HS-5 (cell line): ENCODE measurements at places on chromosomes 7 and 10.

- peak; percentile 57 for DNase-seq
These were observed at the start of gene JAKMIP3 for GRCh38 chr10:132065491-132066105. JAKMIP3 (plus strand) TSS chr10:132065946; CDS start chr10:132104809, 38,863 bp downstream.

GRCh38 chr7:98049034-98049433 is 57.6 kb upstream of the LMTK2 start:
- DNase-seq: no peak

GRCh38 chr7:100465702-100466311 is 1.7 kb upstream of the SPACDR start:
- no peak for DNase-seq

DNA sequence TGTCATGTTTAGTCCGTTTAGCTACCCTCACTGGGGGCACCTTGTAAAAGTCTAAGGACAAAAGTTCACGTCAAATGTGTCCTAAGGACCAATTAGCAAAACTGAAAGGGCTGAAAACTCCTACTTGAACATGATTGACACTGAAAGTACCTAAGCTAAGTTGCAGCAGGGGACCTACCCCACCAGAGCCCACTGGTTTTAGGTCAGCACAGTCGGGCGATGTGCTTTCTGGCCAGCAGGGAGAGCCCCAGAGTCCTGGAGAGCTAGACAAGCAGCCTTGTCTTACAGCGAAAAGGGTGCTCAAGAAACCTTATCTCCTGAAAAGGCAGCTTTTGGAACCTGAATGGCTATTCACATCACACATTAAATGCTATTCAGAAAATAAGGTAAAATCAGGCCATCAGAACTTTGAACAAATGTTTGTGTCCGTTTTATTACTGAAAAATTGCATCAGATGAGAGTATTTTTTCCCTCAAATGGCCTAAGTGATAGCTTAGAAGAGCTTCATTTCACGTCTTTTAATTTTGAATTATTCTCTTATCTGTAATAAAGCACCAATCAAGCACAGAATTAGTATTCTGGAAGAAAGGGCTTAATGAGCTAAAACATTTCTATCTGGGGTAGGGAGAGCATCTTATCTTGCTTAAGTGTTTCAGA is 52.2 kb upstream of the MKI67 start:
- DNase-seq: no peak

GRCh38 chr10:34538281-34538829 is 276.7 kb downstream of the PARD3 start:
- no peak for DNase-seq

- DNase-seq: no peak
These were observed 666 bp upstream of the MAP3K8 start for GRCh38 chr10:30433306-30433729.

DNA sequence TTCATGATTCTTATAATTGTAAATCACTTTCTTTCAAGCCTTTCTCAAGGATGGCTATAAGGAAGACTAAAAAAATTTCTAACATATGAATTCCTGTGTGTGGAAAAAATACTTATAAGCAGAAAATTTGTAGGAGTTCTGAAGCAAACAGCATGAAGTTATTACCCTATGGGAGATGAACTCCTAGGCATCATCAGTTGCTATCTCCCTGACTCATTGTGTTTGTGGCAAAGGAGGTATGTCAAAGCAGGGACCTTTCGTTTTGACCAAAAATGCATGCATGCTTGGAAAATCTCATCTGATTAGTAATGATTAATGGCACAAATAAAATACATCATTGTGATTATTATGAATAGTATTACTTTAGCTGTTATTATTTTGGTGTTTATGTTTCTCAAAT is 59.4 kb downstream of the CALCR start:
- no peak for DNase-seq

GRCh38 chr10:122546242-122546641 is 14.3 kb upstream of the DMBT1 start:
- DNase-seq: no peak

DNA sequence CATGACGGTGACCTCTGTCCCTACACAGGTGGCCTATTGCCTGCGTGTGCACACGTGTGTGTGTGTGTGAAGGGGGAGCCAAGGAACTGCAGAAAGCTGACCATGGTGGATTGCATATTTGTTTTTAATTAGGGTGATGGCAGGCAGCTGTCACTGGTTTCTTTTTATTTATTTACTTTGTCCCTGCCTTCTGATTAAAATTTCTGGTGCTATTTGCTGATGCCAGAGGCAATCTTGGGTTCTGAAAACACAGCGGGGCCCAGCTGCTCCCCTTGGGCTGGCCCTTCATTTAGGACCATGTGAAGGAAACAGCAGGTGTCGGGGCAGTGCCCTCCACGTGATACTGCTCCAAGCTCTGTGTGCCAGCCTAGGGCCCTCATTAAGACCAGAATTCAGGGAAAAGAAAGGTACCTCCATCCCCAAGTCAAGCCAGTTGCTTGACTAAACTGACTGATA is 71.3 kb upstream of the PODXL start:
- no peak for DNase-seq

DNA sequence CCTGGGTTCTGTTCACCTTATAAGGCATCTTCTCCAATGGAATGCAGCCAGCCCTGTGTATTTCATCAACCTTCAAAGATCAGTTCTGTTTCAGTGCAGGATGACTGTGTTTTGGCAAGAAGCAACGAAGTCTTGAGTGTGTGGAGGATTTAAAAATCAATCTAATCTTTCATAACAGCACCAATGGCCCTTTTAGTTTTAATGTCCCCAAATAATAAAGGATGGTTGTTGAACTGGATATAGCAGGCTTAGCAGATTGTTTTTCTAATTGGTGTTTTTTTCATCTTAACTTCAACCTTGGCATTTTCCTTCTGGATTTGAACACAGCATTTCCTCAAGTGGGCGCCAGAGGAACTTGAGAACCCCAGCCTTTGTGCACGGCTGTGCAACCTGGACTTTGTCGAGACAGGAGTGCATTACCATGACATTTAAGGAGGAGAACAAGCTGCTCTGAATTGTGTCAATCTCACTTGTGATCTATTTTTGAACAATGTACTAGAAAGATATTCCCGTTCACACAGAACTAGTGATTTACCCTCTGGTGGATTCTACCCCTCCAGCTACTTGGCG is 313.3 kb upstream of the AKR1E2 start:
- DNase-seq: no peak

DNA sequence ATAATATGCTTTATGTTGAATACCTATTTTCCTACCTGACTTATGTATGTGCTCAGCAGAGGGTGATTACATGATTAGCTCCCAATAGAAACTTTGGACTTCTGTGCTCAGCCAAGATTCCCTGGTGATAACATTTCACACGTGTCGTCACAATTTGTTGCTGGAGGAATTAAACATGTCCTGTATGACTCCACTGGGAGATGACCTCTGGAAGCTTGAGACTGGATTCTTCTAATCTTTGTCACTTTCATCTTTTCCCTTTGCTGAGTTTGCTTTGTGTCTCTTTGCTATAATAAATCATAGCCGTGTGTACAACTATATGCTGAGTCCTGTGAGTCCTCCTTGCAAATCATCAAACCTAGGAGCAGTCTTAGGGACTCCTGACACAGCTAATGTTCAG is 120.9 kb upstream of the LRRTM3 start:
- DNase-seq: no peak

GRCh38 chr10:11210211-11210922 is 192.7 kb downstream of the CELF2 start:
- no peak for DNase-seq

GRCh38 chr7:91915401-91916050 is 25.1 kb upstream of the AKAP9 start:
- no peak for DNase-seq

DNA sequence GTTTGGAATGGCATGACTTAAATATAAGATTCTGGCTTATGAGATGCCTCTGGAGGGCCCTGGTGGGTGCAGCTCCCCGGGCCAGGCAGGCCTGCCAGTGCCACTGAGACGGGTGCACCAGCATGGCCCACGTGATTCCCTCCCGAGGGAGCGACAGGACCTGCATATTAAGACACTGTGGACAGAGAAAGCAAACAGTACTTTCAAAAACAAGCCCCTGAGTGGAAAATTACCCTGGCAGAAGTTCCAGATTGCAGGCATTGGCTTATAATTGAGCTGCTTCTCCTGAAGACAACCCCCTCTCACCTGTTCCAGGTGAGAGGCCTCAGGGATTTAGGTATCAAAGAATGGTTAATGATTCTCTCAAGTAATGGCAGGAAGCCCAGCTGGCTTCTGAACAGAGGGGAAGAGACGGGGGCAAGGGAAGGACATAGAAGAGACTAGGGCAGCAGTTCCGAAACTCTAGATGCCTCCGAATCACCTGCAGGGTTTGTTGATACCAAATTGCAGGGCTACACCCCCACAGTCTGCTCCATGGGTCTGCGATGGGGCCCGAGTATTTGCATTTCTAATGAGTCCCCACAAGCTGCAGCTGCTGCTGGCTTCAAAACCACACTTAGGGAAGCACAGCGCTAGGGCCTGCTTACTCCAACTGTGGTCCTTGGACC is 66.0 kb upstream of the DOCK1 start:
- DNase-seq: no peak

GRCh38 chr10:118107040-118107439 is 60.3 kb upstream of the RAB11FIP2 start:
- no peak for DNase-seq

DNA sequence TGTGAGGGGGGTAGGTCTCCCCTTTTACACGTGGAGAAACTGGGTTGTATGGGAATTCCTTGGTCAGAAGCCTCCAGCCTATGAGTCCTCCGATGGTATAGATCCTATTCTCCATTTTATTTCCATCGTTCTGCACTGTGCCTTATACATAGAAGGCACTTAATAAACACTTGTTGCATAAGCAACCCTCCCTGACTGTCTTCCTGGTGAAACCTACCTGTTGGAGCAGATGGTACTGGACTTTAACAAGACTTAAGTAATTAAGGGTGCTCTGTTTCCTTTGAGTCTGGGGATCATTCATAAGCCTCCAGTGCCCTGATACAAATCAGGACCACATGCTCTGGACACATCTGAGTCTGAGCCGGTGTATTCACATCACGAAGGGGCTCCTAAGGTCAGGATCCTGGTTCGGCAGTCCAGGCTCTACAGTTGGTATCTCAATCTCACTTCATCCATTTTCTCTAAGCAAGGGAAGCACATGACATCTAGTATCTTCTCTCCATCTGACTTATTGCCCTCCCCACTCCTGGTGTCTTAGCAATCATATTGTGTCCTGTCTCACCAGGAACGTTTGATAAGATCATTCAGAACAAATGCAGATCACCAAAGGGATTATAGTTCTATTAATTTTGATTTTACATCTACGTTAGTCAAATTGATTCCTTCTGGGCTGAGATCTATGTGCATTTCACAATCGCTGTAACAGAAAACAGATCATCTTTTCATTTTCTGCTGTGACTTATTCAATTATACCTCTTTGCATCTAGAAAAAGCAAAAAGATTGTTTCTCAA is 22.8 kb upstream of the EZH2 start:
- no peak for DNase-seq

DNA sequence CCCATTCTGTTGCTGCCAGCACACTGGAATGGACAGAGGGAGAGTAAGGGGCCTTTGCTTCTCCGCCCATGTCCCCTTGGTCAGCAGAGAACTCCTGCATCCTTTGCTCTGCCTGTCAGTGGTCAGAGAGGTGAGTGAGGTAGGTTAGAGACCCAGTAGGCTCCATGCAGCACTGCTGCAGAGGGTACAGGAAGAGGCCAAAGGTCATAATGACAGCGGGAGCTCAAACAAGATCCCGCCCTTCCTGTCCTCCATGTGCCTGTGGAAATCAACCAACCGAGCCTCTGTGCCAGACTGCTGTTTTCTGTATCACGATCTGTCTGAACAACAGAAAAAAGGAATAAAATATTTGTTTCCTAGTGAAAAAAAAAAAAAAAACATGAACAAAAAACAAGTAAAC is 81.4 kb downstream of the ZNF33B start:
- DNase-seq: no peak

DNA sequence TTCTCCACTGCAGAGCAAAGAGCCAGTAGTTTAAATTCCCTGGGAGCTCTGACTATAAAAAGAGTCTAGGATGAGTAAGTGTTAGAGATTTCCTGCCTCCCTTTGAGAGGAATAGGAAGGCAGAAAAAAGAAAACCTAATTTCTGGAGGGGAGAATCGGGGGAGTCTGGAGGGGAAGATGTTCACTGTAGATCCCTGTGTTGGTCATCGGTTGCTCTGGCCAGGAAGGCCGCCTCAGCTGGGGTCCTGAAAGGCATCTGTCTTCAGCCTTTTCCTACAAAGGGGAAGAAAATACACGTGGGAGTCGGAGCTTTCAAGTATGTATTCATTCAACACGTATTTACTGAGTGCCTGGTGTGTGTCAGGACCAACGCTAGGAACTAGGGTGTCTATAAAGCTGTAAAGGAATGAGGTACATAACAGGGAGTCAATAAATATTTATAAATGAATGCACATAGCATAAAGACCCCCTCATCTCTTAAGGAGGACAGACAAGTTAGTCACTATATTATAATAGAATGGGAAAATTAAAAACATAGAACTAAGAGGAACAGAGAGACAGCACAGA is 101.1 kb downstream of the ICA1 start:
- no peak for DNase-seq

DNA sequence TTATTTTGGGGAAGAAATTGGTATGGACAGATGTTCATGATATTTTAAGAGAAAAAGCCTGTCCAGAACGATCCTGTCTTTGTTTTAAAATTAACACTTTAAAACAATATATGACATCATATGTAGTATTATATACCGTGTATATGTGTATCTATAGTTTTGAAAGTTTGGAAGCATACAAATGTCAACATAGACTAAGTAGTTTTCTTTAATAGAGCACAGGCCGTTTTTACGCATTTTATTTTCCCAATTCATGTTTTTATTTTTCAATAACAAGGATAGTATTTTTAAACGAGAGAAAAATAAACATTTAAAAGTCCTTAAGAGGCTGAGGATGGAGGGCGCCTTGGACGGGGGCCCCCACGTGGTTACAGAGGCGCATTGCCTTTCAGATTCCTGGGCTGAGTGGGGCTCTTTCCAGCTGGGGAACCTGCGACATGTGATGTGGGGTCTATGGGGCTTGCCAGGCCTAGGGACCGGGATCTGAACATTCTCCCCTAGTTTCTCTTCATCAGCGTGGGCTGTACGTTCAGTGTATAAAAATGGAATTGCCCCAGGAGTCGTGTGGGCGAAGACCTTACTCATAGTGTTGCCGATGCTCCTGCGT is 127.8 kb upstream of the ZNF746 start:
- DNase-seq: no peak

DNA sequence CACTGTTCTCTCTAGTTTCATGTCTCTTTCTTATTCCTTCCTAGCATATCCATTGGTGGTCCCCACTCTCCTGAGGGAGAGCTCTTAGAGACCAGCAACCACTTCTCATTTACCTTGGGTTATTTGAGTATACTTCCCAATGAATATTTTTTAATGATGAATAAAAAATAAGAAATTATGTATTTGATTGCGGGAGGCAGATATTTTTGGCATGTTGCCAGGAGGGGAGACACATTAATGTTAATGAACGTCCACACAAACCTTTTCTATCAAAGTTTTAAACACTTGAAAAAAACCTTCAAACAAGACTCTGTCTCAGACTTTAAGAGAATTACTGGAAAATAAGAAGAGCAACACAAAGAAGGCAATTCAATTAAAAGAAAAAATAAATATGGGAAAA is 260.6 kb upstream of the MAGI2 start:
- no peak for DNase-seq

- no peak for DNase-seq
These were observed 1.6 kb downstream of the TSPAN15 start for GRCh38 chr10:69452676-69453415.
